ENCODE measurements at places on chromosomes 7 and 10.

- DNase-seq: no peak
Observed at GRCh38 chr10:100020142-100020885, 10.6 kb upstream of the DNMBP start.

DNA sequence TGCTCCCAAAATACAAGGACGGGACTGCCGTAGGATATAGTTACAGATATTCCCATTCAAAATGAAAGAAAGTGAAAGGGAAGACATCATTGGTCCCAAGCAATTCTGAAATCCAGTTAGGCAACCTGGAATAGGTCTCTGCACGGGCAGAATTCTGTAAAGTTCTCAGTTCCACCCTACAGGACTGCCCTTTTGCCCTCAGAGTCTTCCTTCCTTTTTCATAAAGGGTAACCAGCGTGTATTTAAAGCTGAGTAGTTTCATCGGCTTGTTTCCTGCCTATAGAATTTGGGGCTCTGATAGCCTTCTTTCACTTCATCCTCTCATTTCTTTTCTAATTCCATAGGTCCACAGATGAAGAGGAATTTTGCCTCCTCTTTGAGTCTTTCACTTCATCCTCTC is 20.0 kb downstream of the COPG2 start:
- no peak for DNase-seq

DNA sequence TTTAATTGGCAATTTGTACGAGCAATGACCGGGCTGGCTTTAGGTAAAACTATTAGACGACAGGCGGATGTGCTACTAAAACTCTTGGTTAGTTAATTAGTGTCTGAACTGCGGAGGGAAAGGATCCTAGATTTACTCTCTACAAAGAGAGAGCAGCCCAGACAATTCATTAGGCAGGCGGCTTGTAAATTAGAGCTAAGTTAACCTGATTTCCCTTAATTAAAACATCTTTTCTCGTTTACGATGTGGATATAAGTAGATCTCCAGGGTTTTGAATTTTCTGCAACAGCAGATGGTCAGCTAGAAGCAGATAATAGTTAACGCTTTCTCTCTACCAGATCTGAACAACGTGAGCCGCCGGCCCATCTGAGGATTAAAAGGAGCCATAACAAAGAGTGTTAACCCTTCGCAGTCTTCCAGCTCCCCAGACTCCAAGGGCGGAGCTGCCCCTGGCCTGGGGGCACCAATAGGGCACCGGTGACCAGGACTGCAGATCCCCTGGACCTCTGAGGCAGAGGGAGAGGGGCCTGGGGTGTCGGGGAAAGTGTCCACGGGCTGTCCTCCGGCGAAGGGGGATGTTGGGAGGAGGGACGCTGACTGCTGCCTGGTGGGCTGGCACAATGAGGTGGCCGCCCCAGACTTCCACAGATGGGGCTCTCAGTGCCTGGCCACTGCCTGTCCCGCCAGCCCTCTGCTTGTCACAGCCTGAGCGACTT is 6.3 kb upstream of the UNCX start:
- no peak for DNase-seq

DNA sequence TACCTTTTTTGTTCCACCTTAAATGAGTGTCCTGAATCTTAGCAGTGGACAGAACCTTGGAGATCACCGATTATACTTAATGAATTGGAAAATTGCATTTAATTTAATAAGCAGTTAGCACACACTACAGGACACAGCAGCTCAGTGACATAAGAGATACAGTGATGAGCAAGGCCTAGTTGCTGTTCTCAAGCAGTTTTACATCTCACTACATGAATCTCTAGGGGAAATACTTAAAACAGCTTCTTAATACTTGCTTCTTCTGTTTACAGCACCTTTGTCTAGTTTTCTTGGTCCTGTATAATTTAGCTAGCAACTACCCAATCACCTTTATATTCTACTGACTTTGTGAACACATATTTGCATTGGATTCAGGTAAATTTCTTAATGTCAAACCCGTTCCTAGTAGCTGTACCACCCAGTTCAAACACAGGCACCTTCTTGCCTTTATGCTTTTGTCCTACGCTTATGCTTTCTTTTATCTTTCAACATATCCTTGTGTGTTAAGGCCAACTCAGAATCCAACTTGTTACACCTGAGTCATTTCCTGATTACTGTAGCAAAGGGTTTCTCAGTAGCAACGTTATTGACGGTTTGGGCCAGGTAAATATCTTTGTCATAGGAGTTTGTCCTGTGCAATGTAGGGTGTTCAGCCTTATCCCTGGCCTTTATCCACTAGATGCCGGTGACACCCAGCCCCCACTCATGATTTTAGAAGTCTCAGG is 1.8 kb downstream of the STAM start:
- DNase-seq: no peak

GRCh38 chr10:14884082-14884481 is 5.4 kb downstream of the SUV39H2 start:
- no peak for DNase-seq

GRCh38 chr10:77592946-77593636 is 44.5 kb downstream of the KCNMA1 start:
- DNase-seq: no peak

- no peak for DNase-seq
Observed at GRCh38 chr10:61283481-61284221, 169.5 kb downstream of the TMEM26 start.

DNA sequence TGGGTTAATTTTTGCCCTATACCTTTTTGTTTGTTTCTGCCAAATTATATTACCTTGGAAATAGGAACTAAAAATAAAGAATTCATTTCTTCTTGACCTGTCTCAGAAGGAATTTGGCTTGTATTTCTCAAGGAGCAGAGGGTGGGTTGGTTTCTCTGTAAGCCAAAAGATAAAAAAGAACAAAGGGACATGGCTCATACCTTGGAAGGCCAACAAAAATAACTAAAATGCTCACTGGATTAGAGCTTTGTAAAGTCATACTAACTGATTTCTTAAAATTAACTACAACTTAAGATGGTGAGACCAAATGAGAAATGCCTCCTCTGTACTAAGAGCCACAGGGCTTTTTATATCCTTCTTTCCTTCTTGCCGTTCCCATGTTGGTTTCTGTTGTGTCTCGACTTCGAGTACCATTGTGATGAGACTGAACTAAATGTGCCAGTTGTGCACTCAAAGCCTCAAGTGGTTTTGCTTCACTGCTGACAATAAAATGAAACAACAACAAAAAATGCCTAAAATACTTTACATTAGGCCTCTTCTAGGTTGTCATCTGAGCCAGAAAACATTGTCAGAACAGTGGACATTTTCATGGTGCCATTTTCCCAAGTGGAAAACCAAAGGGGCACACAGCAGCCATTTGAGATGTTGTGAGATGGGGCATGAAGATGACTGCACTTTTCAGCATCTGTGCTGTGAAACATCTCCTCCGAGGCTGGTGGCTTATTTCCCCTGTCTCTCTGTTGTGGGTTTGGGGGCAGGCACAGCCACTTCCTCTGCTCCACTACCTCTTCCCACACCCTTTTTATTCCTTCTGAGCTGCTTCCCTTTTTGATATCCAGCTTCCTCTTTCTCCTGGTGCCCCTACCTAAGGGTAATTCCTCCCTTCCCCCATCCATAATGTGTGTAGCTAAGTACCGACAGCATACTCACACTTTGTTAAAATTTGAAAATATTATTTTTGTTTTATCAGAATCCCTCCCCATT is 51.8 kb upstream of the AGR3 start:
- DNase-seq: no peak

GRCh38 chr10:94111367-94111766 is 117.6 kb downstream of the PLCE1 start:
- no peak for DNase-seq

GRCh38 chr10:112769611-112770370 is 180.3 kb upstream of the TCF7L2 start:
- DNase-seq: no peak

GRCh38 chr7:140621401-140622021 is 19.1 kb downstream of the DENND2A start:
- DNase-seq: no peak

DNA sequence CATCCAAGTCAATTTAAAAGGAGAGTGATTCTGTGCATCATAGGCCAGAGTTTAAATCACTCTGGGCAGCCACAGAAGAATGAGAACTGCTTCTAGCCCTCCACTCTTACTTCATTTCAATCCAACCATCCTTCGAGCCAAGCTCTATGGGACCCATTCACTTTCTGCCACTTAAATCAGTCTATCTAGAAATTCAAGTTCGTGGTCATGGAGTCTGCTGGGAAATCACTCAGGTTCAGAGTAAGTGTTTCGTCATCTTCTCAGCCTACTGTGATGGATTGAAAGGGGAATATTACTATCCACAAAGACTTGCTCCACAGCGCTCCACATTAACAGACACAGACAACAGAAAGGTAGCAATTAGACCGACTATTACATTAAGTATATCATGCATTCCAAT is 4.6 kb downstream of the DCLRE1C start:
- no peak for DNase-seq

GRCh38 chr10:116878123-116878522 is 28.8 kb downstream of the ENO4 start:
- DNase-seq: no peak

DNA sequence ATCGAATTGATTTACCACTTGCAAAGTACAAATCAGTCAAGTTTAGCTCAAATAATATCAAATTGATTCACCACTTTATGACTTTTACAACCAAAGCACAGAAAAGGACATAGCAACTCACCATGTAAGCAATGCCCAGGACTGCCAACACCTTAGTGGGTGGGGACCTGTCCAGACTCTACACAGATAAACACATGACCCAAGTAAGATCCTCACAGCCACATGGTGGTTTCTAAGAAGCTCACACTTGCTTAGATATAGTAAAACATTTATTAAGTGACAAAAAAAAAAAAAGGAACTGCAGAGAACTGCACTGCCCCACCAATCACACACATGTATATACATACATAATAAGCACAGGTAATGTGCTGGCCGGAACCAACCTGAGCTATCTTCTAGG is 116.2 kb downstream of the SLC25A13 start:
- no peak for DNase-seq

- DNase-seq: no peak
Observed at GRCh38 chr10:43153901-43154300, 15.7 kb downstream of the CSGALNACT2 start.

DNA sequence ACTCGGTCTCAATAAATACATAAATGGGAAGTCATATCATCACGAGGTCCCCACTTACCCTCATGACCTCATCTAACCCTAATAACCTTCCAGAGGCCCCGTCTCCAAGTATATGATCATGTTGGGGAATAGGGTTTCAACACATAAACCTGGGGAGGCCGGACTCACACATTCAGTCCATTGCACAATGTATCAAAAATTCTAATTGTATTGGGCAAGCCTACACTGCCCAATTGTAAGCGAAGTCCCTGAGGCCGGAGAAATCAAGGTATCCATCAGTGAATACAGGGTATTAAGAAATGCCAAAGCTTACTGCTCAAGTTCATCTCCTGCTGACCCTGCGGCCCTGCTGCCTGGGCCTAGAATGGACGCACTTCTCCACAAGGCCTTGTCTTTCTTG is 69.6 kb downstream of the PARP12 start:
- DNase-seq: no peak

GRCh38 chr7:101442426-101443070 is 79.9 kb downstream of the COL26A1 start:
- no peak for DNase-seq

DNA sequence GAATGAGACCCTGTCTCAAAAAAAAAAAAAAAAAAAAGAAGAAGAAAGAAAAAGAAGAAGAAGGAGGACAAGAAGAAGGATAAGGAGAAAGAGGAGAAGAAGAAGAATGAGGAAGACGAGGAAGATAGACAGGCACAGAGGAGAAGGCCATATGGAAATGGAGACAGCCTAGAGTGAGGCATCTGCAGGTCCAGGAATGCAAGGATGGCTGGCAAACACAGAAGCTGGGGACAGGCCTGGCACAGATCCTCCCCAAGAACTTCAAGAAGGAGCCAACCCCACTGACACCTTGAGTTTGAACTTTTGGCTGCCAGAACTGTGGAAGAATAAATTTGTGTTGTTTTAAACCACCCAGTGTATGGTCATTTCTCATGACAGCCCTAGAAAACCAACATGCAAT is 38.9 kb downstream of the SPOCK2 start:
- no peak for DNase-seq

GRCh38 chr7:51160990-51161615 is 155.5 kb downstream of the COBL start:
- no peak for DNase-seq

GRCh38 chr7:114083166-114084001 is 164.6 kb upstream of the PPP1R3A start:
- DNase-seq: no peak
